ENCODE measurements at places on chromosomes 2 and 18.

DNA sequence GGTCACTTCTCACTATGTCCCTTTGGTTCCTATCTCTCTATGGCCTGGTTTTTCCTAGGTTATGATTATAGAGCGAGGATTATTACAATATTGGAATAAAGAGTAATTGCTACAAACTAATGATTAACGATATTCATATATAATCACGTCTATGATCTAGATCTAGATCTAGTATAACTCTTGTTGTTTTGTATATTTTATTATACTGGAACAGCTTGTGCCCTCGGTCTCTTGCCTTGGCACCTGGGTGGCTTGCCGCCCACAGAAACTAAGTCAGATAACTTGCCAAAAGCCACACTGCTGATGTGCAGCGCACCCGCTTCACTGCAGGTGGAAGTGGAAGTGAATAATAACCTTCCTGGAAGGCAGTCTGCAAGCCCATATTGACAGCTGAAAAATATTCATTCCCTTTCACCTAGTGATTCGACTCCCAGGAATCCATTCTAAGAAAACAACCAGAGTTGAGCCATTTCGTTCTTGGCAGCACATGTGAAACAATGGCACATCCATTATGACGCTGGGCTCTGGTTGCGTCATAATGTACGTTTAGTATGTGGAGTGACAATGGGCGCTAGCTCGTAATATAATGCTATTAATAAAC, 725 bp upstream of the ANKRD53 start:
- DNase-seq: peak; percentile 25

GRCh38 chr2:139610512-139610911, 830.3 kb upstream of the NXPH2 start:
- DNase-seq: no peak

- DNase-seq: no peak
Observed at GRCh38 chr2:64349131-64349530, 104.8 kb upstream of the LGALSL start.

GRCh38 chr2:198383392-198383791, 579.0 kb downstream of the PLCL1 start:
- no peak for DNase-seq

DNA sequence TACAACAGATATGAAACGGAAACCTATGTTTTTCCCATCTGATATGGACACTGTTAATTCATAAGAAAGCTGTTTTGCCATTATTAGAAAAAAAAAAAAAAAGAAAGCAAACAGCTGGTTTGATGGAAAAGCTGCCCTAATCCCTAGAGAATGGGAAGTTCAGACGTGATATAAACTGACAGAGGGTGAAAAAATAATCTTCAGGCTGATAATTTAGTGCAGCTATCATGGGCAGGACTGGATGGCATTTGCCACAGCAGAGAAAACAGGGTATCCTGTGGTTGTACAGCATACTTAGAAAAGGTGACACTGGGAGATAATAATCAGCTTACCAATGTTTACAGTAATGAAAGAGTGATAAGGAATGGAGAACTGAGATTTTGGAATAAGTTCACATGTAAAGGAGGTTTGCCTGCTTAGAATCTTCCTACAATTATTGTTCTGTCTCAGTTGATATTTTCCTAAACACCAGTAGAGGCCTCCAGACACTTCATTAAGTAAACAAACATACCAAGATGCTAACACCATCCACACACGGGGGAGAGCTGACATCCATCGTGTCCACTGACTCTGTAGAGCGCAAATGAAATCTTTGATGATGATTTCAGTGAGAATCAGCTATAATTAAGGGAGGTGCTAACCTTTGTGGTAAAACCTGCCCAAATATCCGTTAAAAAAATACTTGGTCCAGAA, 211.6 kb upstream of the MMADHC start:
- DNase-seq: no peak

- no peak for DNase-seq
Observed at GRCh38 chr2:82278416-82278815, 1973.9 kb upstream of the LRRTM1 start.

DNA sequence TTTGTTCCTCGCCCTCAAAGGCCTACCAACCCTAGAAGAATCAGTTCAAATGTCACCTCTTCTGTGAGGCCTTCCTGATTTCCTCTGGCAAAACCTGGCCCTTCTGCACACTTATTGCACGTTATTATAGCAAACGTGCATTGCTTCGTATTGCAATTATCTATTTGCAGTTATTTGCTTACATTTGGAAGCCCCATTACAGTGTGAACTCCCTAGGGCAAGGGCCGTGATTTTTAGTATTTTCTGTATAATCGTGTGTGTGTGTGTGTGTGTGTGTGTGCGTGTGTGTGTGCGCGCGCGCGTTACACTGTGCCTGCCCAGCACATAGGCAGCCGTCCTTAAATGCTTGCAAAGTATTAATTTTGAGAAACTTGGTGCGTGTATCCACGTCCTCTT, 460 bp upstream of the SEMA4F start:
- no peak for DNase-seq

- no peak for DNase-seq
Observed at GRCh38 chr18:74292541-74292858, 737 bp upstream of the CYB5A start.

- DNase-seq: no peak
Observed at GRCh38 chr2:235536711-235537110, 42.9 kb downstream of the AGAP1 start.

DNA sequence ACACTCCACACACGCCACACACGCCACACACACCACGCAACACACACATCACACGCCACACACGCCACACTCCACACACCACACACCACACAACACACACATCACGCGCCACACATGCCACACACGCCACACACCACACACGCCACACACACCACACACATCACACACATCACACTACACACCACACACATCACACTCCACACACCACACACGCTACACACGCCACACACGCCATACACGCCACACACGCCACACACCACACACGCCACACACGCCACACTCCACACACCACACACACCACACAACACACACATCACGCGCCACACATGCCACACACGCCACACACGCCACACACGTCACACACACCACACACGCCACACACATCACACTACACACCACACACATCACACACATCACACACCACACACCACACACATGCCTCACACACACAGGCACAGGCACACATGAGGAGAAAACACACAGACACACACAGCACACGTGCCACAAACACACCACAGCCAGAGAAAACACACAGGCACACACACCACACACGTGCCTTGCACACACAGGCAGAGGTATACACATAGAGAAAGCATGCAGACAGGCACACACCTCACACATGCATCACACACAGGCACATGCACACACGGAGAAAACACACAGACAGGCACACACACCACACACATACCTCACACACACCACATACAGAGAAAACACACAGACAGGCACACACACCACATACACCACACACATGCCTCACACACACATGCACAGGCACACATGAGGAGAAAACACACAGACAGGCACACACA, 241.5 kb upstream of the MYT1L start:
- no peak for DNase-seq

DNA sequence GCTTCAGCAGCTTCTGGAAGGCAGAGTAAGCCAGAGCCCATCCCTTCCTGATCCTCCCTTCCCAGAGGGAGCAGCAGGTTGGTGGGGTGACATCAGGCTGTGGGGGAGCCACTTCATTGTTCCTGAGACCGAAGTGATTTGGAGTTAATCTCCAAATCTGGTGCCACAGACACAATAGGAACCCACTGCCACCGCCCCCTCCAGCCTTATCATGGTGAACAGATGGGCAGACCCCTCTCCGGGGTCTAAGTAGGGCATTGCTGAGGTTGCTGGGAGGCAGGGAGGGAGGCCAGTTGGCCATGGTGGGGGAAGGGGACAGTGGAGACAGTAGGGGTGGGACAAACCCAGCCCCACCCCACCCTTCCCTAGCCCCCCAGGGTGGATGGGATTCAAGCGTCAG, 25.6 kb upstream of the SLC35F6 start:
- no peak for DNase-seq

DNA sequence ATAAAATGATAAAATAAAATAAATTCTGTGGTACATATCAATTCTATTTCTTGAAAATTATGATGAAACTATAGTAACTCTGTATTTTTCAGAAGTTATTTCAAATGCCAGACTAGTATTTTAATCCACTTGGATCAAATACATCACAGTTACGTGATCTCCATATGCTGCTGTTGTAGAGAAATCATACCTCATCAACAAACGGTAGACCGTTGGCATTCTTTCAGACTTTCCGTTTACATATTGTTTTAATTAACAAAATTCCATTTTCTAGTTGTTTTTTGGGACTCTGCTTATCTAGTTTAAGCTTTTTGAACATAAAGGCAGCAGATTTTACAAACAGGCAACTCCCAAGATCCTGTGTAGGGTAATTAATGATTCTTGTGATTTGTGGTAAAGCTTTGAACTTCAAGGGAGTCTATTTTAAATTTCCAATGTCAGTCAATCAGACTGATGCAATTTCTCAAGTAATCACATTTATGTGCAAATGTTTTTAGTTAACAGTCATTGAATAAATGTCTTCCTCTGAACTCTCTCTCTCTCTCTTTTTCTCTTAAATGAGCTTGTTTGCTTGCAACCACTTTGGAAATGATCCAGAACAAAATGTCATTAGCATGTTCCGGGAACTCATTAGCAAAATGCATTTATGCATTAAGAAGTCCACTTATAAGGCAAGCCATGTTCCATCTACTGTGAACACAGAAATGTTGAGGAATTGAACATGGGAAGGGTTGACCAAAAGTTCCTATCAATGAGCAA, 31.8 kb downstream of the NYAP2 start:
- no peak for DNase-seq

GRCh38 chr2:9738535-9739496, 104.5 kb upstream of the TAF1B start:
- DNase-seq: no peak

GRCh38 chr2:72696559-72696958, 129.3 kb downstream of the EXOC6B start:
- no peak for DNase-seq

- DNase-seq: no peak
Observed at GRCh38 chr2:104788742-104789455, 65.0 kb upstream of the POU3F3 start.

GRCh38 chr2:170165129-170165528, 12.8 kb upstream of the MYO3B start:
- DNase-seq: no peak

- DNase-seq: no peak
Observed at GRCh38 chr18:74611765-74612164, 14.1 kb downstream of the ZNF407 start.

DNA sequence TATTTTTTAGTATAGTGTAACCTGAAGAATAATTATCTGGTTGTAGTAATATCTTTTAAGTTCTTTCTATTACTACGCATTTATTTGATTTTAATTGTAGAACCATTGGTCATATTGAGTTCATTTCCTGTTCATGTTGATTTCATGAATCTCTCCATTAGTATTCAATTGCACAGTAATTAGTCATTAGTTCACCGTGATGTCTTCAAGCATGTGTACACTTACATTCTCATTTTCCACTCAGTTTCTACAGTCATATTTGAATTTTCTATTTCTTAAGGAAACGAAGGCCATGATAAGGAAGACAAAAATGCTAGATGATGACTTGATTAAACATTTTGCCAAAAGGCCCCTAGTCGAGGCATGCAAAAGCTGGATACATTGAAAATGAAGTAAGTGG, 333.7 kb upstream of the FANCL start:
- DNase-seq: no peak

DNA sequence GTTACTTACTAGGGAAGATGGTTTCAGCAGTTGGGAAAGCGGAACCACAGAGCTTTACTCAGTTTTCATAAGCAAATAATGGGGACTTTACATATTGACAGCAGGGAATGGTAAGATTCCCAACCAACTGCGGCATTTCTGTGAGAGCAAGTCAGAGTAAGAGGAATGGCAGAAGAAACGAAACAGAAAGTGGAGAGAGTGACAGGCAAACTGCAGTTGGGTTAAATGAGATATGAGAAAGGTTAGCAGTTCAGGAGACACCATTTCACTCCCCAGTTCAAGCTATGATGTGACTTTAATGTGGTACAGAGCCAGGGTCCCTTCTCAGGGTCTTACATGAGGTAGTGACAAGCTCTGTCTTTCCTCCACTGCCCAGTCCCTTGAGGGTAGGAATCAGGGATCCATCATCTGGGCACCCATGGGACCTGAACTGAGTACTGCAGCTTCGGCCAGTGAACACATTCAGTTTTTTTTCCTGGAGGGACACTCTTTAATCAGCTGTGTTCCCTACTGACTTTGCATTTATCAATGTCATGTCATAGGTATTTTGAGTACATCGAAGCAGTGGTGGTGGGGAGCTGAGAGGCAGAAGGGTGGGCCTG, 33.0 kb upstream of the GREB1 start:
- DNase-seq: no peak

DNA sequence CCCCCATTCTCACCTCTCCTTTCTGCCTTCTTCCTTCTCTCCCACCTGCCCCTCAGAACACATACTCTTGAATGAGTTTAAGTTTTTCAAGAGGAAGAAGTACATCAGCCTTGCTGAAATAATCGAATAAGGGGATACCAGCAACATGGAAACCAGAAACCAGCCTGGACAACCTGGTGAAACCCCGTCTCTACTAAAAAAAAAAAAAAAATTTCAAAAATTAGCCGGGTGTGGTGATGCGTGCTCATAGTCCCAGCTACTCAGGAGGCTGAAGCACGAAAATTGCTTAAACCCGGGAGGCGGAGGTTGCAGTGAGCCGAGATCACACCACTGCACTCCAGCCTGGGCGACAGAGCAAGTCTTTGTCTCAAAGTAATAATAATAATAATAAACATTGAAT, 75.0 kb upstream of the SLC1A4 start:
- DNase-seq: no peak

- no peak for DNase-seq
Observed at GRCh38 chr2:79981316-79981715, 323.2 kb downstream of the LRRTM1 start.

DNA sequence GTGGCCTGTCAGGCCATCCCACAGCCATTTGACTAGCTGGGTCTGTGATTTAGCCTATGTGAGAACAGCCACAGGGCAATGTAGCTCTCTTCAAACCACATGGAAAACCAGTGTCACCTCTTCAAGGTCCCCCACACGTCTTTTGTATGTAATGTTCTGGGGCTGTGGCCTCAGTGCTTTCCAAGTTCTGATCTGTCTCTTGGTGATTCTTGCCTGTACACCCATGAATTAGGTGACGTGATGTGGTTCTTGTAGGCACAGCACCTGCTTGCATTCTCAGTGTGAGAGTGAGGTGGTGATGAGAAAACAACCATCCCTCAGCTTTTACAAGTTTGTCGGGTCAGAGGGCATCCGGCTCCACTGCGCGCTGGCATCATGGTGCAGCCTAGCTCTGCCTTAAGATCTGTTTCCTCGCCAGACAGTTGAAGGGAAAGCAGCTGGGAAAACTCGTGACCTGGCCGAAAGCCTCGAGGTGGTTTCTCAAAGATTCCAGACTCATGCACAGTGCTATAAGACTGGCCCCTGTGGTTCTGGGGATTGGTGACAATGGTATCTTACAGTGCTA, 125.8 kb downstream of the TANC1 start:
- DNase-seq: no peak

DNA sequence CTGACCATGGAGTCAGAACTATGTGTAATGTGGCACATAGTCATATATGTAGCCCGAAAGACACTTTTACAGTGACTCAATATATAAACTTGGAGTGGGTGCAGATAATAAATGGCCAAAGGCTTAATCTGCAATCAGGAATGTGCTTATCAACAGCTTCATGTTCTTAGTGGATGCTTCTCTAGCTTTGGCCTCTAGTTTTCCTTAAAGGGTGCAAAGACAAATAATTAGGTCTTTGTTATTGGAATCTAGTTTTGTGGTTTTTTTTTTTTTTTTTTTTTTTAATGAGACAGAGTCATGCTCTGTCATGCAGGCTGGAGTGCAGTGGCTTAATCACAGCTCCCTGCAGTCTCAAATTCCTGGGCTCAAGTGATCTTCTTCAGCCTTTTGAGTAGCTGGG, 625.6 kb downstream of the EPHA4 start:
- DNase-seq: no peak

Measured in activated CD4-positive, alpha-beta T cell treated with anti-CD3 and anti-CD28 coated beads, Interleukin-2, Interleukin-4, amounts not matched to agents 100 ng/mL and 50 ng/mL, durations not matched to agents 16 hours and 8 hours (primary cell).